ENCODE measurements at places on chromosomes 12 and 14.

- DNase-seq: no peak
These were observed 119.8 kb downstream of the SRGAP1 start for GRCh38 chr12:63964301-63964700.

- DNase-seq: no peak
These were observed 36.9 kb upstream of the APPL2 start for GRCh38 chr12:105272814-105273416.

GRCh38 chr14:91090743-91091142 is 23.1 kb upstream of the DGLUCY start:
- no peak for DNase-seq

GRCh38 chr12:113781415-113782198 is 184.5 kb downstream of the RBM19 start:
- no peak for DNase-seq

- DNase-seq: no peak
These were observed 48.2 kb downstream of the DPF3 start for GRCh38 chr14:72845683-72846082.

- no peak for DNase-seq
These were observed 244.4 kb upstream of the GARIN2 start for GRCh38 chr14:66944872-66945271.

DNA sequence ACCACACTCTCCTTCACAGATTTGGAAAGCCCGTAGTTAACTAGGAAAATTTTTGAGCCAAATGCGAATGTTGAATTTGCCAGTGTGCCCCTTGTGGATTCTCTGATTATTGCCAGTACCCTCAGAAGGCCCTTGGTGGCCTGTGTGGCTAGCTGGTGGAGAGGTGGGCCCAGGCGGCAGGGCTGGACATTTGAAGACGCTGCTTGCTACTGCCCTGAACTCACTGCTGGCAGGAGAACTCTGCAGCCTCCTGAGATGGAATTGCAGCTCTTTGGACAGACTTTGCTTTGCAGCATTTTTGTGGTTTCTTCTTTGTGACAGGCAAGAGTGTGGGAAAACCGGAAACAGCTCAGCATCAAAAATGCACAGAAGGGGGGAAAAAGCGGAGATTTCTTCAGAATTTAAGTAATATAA is 97.6 kb downstream of the TGFB3 start:
- DNase-seq: peak; percentile 81

GRCh38 chr14:76924371-76925096 is 98.3 kb downstream of the LRRC74A start:
- no peak for DNase-seq

DNA sequence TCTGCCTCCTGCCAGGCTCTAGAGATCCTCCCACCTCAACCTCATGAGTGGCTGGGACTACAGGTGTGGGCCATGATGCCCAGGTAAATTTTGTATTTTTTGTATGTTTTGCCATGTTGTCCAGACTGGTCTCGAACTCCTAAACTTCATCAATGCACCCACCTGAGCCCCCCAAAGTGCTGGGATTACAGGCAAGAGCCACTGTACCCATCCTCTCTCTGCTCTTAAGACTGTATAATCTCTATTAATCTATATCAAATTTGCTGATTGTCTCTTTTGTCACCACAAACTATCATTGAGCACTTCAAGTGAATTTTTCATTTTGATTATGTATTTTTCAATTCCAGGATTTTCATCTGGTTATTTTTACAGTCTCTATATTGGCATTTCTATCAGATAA is 440.3 kb downstream of the NOVA1 start:
- no peak for DNase-seq

DNA sequence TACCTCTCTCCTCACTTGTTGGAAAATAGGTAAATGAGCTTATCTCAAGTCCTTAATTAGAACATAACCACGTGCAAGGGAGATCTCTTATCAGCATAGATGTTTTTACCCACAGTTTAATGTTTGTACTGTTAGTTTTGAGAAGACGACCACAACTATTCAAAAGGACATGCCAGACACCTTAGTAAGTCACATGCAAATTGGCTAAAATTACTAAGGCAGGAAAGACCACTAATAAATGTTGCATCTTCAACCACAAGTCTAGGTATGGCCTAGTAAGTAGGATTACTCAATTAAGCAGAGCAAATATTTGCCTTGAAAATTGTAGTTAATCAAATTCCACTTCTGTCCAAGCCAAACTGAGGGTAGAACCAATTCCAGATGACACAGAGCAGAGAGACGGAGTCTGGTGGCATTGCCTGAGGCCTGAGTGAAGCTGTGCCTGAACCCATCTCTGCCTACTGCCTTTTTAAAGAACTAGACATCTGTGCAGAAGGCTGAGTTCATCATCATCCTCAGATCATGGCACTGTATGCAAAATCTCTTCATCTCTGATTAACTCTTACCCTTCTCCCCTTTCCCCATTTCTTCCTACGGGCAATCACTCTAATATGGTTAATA is 29.7 kb upstream of the CHST11 start:
- DNase-seq: peak; percentile 53

- DNase-seq: no peak
These were observed 26.3 kb downstream of the RXYLT1 start for GRCh38 chr12:63805704-63806672.

GRCh38 chr12:1917172-1918070 is 1.0 kb downstream of the CACNA2D4 start:
- DNase-seq: no peak

GRCh38 chr12:100668945-100669536 is 95.6 kb downstream of the GAS2L3 start:
- peak; percentile 21 for DNase-seq

- DNase-seq: peak; percentile 97
These were observed 135.9 kb downstream of the TMEM30B start for GRCh38 chr14:61145034-61145902.

DNA sequence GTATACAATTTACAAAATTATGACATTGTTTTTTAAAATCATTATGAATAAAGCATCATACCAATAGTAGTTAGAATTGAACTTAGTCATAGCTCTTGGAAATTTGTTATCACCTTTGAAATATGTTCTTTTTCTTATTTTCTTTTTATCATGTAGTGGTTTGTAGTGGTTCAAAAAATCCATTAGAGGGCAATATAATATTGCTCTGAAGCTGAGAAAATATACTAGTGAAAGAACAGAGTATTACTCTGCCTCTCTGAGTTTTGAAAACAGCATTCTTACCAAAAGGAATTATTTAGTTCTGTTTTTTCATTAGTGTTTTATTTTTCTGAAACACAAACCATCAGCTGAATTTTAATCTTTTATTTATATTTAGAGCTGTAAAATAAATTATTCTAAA is 76.2 kb downstream of the PDZRN4 start:
- no peak for DNase-seq

GRCh38 chr14:20331053-20331613 is 1.9 kb downstream of the CCNB1IP1 start:
- no peak for DNase-seq

DNA sequence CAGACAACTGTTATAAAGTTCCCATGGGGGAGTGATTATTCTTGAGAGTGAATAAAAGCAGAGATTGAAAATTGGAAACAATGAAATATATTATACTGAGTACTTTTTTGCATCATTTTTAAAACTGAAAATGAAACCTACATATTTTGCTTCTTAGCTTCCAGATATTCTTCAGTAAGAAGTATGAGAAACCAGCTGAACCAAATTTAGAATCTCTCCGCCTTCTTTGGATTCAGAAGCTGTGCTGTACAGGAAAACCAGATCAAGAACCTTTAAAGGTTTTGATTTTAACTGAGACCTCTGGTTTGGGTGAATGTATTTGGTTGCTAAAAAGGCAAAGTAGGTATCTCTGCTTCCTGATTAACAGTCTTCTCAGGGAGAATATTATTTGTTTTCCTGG is 109.4 kb downstream of the AKAP6 start:
- DNase-seq: no peak

DNA sequence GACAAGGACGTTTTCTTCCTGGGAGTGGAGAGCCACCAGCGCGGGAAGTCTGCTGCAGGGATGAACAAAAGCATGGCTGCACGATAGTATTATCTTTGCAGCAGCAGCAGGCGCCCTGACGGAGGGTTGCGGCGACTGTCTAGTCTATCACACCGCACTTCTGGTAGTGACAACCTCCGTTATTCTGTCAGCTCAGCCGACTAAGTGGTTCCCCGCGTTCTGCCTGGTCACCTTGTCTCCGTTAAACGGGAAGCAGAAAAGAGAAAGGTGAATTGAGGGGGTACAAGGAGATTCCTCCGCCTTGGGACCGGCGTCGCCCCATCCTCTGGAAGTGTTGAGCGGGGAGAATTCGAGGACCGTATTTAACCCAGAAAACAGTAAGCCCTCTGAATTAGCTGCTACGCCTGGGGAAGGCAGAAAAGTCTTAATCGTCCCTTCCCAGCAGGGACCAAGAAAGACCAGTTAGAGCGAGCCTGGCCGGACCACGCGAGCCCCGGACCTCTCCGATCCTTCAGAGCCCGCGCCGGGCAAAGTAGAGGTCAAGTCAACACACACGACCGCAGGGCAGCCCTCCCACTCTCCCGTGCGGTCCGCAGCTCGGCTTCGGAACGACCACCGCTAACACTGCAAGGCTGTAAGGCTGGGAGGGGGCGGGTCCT is 536 bp upstream of the DAAM1 start:
- no peak for DNase-seq

DNA sequence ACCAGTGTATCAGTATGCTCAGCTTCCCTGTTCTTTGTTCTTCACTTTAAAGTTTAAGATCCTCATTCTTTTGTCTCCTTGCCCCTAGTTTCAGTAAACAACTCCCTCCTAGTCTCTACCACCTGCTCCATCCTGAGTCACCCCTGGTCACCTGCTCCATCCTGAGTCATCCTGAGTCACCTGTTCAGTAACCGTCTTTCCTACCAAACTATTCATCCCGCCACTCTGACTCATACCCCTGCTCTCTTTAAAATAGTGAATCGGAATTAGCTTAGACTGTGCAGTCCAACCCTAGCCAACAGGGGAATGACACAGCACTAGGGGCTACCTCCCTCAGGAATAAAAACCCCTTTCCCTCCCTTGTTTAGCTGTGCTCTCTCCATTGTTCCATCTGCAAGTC is 888.1 kb upstream of the MDGA2 start:
- no peak for DNase-seq

GRCh38 chr14:41385797-41386196 is 220.9 kb upstream of the LRFN5 start:
- DNase-seq: no peak

DNA sequence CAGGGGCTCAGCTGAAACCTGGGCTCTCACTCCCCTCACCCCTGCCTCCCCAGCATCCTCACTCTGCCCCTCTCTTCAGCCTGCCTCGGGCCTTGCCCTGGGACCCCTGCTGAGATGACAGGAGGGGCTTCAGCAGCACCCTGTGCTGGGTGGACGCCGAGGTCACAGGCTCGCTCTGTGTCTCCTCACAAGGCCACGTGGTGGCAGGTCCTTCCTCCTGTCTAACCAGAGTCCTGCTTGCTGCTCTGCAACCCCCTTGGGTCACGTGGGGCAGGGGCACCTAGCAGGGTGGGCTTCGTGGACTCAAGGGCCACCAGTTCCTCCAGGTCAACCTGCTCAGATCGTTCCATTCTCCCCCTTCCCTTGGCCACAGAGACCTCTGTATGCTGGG is 90.4 kb downstream of the TMEM121 start:
- no peak for DNase-seq

GRCh38 chr12:76035045-76035444 is 3.5 kb upstream of the PHLDA1 start:
- no peak for DNase-seq

DNA sequence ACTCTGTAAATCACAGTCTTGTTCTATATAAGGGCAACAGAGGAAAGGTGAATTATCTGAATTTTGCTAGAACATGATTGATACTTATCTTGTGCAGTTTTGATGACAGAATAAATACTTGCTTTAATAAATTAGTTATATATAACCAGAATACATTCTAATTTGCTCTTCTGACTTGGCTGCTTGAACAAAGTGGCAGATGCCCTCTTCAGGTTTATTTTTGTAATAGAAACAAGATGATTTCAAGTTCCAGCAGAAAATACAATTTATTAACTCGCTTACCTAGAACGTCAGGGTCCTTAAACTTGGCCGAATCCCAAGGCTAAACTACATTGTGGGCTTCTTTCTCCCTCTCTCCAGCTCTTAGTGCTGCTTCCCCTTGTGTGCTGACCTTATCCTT is 57.6 kb upstream of the SSTR1 start:
- no peak for DNase-seq

DNA sequence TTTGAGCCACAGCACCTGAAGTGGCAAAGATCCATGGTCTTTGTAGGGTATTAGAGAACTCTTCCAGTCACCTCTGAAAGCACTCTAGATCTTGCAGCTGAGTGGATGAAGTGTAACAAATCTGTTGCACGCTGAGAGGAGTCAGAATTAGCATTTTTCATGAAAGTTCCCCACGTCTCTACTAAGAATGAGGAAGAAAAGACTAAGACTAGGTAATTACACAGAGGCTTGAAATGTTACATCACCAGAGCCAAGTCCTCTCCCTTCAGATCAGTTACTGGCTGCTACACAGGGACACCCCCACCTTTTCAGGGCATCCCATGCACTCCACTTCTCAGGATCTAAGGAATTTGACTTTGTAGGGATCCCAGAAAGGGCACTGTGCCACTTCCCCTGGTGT is 98.6 kb upstream of the FKBP4 start:
- no peak for DNase-seq

- DNase-seq: no peak
These were observed 64.2 kb downstream of the SPRING1 start for GRCh38 chr12:116673681-116674111.

DNA sequence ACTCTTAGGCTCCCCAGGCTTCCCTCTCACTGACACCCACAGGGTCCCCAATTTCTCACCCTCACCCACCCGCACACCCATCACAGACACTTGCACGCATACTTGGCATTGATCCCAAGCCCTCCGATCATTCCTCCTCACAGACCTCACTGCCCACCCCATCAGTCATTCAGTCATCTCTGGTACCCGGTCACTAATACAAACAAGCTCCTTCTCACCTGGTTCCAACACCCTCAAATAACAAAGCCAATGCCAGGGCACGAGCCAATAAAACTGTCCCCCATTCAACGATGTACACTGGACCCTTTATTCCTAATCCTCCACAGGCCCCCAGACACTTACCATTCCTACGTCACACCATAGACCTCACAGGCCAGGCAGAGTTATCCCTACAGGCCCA is 2.3 kb downstream of the ZNF605 start:
- DNase-seq: no peak

DNA sequence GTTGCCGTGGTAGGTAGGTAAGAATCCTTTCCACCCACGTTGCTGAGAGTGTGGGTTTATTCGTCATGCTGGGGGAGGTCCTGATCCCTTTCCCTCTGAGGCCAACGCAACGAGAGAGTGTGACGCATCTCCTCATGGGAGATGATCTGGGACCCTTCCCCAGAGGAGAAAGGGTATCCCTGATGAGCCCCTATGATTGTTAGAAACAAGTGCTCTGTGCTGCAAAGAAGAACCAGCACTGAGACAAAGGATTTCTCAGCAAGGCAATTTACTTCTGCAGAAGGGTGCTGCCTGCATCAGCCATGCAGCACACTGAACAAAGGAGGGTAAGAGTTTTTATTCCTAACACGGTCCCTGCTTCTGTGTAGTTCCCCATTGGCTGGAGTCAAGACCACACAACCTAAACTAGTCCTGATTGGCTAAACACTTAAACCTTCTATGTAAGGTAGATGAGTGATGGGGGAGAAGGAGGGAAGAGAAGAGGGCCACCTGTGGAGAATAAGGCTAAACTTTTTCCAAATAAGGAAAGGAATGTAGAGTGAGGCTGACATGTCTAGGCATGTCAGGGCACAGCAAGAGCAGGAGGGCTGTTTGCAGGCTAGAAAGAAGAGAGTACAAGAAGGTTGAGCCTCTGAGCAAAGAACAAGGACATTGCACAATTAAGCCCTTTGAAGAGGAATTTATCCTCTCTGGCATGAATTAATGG is 21.3 kb downstream of the CLEC2A start:
- DNase-seq: no peak

All from AG09309 (cell line).